ENCODE measurements at places on chromosomes 4 and X.

DNA sequence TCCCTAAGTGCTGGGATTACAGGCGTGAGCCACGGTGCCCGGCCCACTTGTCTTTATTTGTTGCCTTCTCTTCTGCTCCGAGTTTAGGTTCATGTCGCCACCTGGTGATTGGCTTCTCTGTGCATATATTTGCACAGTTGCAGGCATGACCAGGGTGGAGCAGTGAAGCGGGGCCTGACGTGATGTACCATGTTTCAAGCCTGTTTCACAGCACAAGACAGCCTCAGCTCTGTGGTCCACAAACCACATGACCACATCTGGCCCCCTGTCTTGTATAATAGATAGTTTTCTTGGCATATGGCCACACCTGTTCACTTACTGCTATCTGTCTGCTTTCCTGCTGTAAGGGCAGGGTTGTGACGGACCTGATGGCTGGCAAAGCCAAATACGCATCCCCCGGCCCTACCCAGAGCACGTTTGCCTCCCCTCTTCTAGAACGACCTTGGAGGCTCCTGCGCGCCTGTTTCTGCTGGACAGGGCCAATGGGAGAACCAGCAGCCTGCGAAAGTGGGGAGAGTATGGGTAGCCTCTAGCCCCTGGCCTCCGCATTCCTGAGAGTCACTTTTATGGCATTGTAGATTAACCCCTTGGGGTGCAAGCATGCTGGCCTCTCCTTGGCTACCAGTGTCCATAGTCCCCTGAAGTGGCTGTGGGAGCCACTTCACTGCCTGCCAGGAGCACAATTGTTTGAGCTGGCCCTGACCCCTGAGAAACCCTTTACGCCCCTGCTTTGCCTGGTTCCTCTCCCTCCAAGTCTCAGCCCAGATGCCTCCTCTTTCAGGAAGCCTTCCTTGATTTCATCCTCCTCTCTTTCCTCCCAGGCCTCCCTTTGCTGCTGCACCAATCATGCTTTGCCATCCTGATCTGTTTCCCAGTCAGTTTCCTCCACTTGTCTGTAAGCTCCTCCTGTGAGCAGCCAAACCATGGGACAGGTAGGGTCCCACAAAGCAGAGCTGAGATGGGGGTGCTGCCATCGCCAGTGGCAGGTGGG, 6.0 kb upstream of the SH3TC1 start:
- peak; percentile 24 for DNase-seq

- no peak for DNase-seq
Measured at GRCh38 chr4:80486603-80487002, 151.1 kb downstream of the CFAP299 start.

- DNase-seq: no peak
Measured at GRCh38 chr4:122346036-122346435, 32.8 kb upstream of the ADAD1 start.

DNA sequence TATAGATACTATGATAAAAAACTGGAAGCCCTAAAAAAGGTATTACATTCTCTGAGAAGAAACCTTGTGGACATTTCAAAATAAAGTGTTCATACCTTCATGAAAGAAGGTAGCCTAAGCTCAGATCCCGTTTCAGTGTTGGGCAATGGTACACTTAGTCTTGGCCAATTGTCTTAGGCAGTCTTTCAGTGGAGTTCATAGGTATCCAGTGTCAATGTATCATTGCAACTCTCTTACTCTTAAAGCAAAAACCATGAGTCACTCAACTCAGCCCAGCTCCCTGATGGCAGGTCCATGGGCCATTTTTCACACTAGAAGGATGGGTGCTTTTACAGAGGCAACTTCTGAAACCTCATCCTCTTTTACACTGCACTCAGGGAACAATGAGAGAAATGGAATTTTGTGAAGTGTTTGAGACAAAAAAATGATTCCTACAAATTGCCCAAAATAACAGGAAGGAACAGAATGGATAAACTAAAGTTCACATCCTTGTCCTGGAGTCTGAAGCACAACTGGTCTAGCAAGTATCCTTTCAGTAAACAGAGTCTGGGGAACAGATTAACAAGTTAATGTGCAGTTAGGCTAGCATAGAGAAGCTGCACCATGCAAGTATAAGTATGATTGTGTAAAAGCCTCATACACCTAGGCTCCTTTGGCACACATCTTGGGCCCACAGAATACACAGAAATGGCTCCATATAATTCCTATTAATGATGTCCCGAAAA, 7.0 kb upstream of the ZNF827 start:
- DNase-seq: no peak

GRCh38 chr4:139658586-139659382, 6.8 kb upstream of the MGST2 start:
- DNase-seq: no peak

DNA sequence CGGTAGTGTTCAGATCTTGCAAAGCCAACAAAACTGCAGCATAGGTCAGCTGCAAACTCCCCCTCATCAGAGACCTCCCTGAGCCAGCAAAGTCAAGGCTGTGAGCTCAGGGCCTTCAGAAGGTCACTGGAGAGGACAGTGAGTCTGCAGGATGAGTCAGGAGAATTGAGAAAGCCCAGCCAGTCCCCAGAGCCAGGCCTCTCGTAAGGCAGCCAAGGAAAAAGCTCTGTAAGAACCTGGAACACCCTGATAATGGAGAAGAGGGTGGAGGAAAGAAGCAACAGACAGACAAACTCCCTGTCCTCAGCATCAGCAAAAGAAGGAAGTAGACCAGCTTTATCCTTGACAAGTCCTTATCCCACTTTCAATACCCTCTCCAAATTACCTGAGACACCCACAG, 33.0 kb downstream of the GRIA3 start:
- no peak for DNase-seq

GRCh38 chrX:118495958-118496762, 545 bp downstream of the DOCK11 start:
- peak; percentile 75 for DNase-seq

DNA sequence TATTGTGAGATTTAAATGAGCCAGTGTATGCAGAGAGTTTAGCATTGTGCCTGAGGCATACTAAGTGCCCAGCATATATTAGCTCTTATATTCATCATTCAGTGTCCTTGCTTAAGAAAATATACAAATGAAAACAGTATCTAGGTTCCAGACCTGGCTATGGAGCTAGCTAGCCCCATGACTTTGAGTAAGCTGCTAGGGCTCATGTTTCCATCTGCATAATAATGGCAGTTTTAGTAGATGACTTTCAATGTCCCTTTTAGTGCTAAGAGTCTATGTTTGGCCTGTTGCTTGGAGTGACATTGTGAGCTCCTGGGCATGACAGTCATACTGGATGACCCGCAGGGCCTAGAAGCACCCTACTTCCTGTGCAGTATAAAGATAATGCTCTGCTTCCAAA, 435.3 kb downstream of the ZIC3 start:
- no peak for DNase-seq

- no peak for DNase-seq
Measured at GRCh38 chr4:151905197-151905596, 144.4 kb upstream of the GATB start.

- no peak for DNase-seq
Measured at GRCh38 chr4:152678841-152679240, 956 bp downstream of the TMEM154 start.

DNA sequence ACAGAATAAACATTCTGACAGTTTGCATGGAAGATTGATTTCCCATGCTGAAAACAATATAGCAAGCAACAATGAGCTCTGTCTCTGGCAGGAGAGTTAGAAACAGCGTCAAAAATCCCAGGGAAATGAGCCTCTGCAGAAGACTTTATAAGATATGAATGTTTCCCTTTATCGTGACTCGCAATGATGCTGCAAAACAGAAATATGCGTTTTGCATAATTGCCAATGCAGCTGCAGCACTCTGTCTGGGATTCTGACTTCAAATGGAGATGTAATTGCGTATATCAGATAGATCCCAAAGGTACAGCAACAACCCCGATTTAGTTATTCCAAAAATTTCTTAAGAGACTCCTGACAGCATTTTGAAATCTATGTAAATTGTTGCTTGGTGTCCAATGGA, 702.4 kb upstream of the EPHA5 start:
- DNase-seq: no peak

- DNase-seq: no peak
Measured at GRCh38 chr4:11590132-11590531, 161.4 kb upstream of the HS3ST1 start.

GRCh38 chrX:109667986-109668385, 43.0 kb upstream of the KCNE5 start:
- DNase-seq: no peak

DNA sequence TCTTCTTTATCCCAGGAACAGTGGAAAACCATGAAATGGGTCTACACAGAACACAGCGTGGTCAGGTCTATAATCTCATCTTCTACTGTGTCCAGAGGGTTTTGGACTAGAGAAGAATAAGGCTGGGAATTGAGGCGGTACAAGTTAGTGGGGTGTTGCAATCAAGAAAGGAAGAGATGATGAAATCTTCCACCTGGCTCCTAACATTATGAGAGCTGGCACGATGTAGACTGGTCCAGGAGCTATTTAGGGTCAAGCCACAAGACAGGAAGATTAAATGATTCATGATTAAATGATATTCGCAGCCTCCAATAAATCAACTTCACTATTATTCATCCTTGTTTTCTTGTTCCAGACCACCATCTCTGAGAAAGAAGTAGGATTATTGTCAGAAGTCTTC, 88.0 kb downstream of the ARSF start:
- no peak for DNase-seq

GRCh38 chrX:110794601-110795000, 1.0 kb downstream of the CHRDL1 start:
- DNase-seq: no peak

- no peak for DNase-seq
Measured at GRCh38 chr4:186932631-186933187, 209.1 kb upstream of the FAT1 start.

- DNase-seq: no peak
Measured at GRCh38 chrX:85140964-85141363, 102.6 kb downstream of the SATL1 start.

GRCh38 chr4:186700746-186701145, 22.9 kb downstream of the FAT1 start:
- DNase-seq: no peak

DNA sequence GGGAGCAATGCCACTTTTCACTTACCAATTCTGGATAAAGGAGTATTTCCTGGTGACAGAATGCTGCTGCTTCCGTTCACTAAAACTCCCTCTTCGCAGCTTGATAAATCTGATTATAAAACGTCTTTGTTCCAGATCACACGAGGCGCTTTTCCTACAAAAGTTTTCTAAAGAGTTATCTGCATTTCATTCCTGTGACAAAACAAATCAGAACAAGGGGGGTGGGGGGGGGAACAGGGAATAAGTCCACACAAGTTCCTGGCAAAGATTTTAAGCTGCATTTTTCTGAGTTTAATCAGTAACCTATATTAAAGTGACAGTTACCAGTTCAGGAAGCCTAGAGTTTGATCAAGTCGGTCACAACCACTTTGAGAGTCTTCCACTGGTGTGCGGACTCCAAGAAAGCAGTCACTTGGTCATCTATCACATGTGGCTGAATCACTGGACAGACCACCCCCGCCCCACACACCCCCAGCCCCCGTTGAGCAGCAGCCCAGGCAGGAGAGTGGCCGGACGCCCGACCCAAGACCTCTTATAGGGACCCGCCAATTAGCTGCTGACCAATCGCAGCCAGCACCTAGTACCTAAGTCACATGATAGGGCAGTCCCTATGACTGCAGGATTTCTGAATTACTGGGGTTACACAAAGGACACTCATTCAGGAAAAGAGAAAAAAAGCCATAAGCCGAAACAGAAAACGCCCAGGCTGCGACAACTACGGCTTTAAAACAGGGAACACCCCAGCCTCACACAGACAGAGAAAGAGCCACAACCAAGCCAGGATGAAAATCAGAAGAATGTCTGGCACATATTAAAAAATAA, 569.3 kb upstream of the DIPK2B start:
- DNase-seq: no peak

DNA sequence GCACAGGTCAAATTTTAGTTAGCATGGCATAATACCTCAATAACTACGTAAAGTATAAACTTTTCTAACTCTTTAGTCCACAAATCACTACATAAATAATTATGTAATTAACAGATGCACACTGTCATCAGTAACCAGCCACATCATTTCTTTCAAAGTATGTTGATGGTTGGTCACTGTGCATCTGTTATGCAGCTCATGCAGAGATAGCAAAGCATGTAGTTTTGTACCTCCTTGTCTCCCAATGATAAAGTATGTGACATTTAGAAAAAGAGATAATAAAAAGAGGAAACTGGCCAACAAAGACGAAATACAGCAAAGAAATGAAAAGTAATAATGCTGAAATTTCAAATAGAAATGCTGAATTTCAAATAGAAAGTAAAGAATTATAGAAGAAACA, 2.9 kb downstream of the LAMTOR3 start:
- DNase-seq: no peak

- DNase-seq: no peak
Measured at GRCh38 chr4:129131343-129131742, 35.4 kb downstream of the C4orf33 start.

GRCh38 chrX:48700951-48701653, 4.6 kb downstream of the SUV39H1 start:
- DNase-seq: no peak

GRCh38 chr4:54400802-54401201, 171.7 kb downstream of the PDGFRA start:
- DNase-seq: no peak

- DNase-seq: no peak
Measured at GRCh38 chrX:38861489-38861888, 60.2 kb downstream of the MID1IP1 start.

- no peak for DNase-seq
Measured at GRCh38 chrX:14193547-14193946, 163.9 kb upstream of the GEMIN8 start.

GRCh38 chr4:8023696-8024033, 84.0 kb upstream of the AFAP1 start:
- DNase-seq: no peak

- DNase-seq: no peak
Measured at GRCh38 chr4:28369499-28369898, 1508.9 kb downstream of the STIM2 start.

- no peak for DNase-seq
Measured at GRCh38 chr4:101791182-101791558, 640 bp downstream of the BANK1 start.

GRCh38 chrX:6644411-6644810, 109.5 kb upstream of the VCX3A start:
- DNase-seq: no peak

DNA sequence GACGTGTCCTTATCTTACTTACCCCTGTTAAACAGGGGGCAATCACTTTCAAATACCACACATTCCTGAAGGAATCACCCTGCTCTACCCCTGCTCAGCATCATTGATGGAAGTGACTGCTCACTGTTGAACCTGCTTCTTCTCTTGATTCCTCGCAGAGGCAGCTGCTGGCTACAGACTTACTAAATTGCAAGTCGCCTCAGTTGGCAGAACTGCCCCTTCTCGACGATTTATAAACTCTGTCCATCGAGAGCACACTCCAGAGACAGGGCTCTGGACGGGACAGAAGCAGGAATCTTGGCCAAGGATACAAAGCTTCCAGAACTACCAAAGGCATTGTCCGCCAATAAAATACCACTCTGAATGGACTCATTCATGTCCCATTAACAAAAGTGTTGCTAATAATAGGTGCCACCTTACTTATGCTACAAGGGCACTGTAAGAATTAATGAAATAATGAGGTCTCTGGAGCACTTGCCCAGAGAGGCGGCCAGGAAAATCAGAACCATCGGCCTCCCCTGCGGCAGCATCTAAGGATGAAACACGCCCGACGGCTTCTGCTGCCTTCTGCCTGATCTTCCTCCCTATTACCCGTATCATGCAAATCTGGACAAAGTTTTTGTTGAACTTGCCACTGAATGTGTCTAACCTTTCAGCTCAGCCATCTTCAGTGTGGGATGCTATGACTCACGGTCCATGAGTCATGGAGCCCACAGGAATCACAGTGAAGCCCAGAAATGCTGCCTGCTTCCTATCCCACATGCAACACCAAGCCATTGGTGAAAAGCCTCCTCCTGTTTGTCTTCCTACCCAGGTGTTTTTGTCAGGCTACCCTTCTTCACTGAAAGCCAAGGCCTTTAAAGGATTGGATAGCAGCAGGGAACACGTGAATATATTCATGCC, 164.9 kb downstream of the MAML3 start:
- DNase-seq: no peak
